ENCODE measurements at places on chromosomes 1 and 21. TPM values are rescaled to one million over a fixed set of nuclear protein-coding genes. Genes with fewer than 3 reads are reported as not detected.

DNA sequence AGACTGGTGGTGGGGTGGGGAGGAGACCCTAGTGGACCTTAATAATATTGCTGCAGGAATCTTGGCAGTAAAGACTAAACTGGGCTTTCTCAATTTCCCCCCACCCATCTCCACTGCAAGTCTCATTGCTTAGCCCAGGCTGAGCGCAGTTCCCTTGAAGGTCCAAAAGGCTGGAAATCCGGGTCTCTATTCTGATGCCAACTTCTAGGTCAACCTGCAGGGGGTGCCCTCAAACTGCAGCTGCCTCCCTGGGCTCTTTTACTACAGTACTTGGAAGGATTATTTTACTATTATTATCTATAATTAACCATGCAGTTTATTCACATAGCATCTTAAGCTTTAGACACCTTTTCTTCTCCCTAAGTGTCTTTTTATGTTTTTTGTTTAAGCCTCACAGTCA, 85.4 kb upstream of the WARS2 start:
- DNase-seq, result no peak

DNA sequence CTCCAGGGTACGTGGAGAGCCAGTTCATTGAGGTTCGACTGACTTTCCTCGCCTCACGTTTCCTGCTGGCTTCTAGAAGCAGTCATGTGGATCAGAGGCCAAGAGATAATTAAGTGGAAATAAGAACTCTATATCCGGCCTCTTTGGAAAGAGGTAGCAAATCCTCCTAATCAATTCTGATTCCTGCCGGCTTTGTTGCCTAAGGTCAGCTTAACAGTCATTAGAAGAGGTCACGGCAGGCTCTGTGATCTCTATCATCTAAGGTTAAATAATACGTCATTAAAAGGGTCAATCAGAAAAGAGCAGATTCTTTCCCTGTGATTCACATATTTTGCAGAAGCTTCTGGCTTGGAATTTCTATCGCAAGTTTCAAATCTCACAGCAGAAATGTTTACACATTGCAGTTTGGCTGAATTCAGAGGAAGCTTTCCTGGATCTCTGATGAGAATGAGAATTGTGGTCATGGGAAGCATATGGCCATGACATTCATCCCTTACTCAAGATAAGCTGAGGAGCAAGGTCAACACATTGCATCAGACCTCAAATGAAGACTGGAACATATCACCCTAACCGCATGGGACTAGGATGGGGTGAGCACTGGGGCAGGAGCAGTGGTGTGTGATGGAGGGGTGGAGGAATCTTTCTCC, 189.4 kb downstream of the PBX1 start:
- no peak for DNase-seq

DNA sequence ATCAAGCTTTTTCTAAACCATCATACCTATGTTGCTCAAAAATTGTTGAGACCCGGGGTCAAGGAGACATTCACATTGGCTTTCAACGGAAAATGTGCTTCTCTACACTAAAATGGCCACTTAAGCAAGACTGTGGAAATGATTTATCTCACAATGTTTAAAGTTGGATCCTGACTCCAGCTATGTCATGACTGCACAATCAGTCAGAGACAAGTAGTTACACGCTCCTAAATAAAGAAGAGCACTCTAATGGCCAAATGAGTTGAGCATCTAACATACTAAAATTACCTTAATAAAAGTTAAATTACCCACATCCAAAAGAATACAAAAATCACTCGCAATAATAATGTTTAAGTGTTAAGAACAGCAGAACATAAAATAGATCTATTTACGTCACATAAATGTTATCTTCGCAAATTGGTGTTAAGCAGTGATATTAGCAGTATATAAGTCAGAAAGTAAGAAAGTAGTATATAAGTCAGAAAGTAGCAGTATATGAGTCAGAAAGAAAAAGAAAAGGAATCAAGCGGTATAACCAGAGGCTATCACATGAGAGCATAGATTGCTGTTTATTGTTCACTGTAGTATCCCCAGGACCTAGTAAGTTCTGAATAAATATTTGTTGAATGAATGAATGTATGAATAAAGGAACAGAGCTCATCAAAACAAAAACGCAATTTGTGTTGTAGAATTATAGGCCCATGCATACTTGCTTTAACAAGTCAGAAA, 28.4 kb downstream of the ZNF281 start:
- DNase-seq, result no peak

- DNase-seq, result no peak
Observed at GRCh38 chr1:156781585-156782186, 14.4 kb downstream of the PRCC start.

- DNase-seq, result peak; percentile 24
Observed at GRCh38 chr1:44842862-44843655, at the start of gene PTCH2. TSS of gene PTCH2 (minus strand) at chr1:44843253. CDS start at chr1:44842932, 321 bp downstream.

DNA sequence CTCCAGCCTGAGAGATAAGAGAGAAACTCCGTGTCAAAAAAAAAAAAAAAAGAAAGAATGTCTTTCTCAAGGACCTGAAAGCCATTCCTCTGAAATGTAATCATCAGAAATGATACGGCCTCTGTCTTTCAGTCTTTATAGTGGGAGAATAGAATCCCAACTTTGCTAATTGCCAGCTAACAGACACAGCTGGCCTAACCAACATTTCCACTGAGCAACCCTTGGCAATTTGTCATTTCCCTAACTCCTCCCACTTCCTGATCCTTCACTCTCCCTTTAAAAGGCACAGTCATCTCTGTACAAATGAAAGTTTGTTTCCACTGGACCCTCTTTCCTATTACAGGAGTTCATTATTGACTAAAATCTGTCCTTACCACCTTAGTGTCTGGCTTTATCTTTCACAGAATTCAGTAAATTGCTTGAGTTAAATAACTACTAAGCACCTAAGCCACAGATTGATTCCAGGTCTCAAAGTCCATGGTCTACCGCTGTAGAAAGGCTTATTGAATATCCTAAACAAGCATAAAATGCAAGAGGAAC, 4.3 kb upstream of the CBR1 start:
- no peak for DNase-seq

GRCh38 chr1:219049501-219049900, 124.2 kb upstream of the LYPLAL1 start:
- DNase-seq, result no peak

GPR37L1 gene
- total RNA-seq, result not detected

FCER1A gene
- not detected for total RNA-seq

DNASE2B gene
- not detected for total RNA-seq

C2CD2 gene
- 7.7 TPM for total RNA-seq

BLACAT1 gene
- total RNA-seq, result 0.60 TPM

Measured in T-cell (primary cell).